Activated naive CD4-positive, alpha-beta T cell treated with anti-CD3 and anti-CD28 coated beads for 36 hours (primary cell): ENCODE measurements at places on chromosomes 11 and 22.

GRCh38 chr22:17774206-17774925 lies at the start of gene BID:
TSS of gene BID (minus strand) at chr22:17774469. CDS start at chr22:17750116, 24,353 bp downstream.
- peak within 1 kb of the TSS; percentile 66 for H3K27ac ChIP-seq
- peaks cover 81% of the 10 kb centered on the region for H3K4me1 ChIP-seq

DNA sequence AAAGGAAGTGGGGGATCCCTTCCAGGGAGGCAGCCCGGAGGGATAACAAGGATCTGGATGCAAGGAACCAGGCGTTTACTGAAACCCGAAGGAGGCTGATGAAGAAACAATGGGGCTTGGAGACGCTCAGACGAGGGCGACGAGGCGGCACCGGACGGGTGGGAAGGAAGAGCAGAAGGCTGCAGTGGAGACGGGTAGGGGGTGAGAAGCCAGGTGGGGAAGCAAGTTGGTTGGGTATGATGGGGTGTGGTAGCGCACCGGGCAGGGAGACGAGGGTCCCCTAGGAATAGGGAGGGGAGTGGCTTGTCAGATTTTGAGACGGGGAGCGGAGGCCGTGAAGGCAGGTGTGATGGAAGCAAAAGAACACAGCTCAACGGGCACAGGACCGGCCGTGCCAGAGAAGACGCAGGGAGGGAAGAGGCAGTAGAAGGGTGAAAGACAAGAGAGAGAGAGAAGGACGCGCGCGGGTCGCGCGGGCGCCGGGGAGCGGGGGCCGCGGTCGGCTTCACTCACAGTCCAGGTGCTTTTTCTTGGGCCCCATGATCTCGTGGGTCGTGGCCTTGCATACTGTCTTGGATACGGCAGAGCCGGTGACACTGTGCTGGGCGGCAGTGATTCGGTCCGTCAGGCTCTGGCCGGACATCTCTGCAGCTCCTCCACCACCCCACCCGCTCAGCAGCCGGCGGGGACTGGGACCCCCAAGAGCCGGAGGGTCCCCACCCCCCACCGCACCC lies 579 bp downstream of the PICALM start:
- DNase-seq, result peak; percentile 54
- H3K4me3 ChIP-seq, result peak overlapping the region; percentile 95
- peak overlapping the region; percentile 95 for H3K27ac ChIP-seq
- H3K36me3 ChIP-seq, result peaks cover 4% of the 10 kb centered on the region
- H3K27me3 ChIP-seq, result no peaks in the 10 kb centered on the region

GRCh38 chr11:83156996-83157593 lies at the start of gene PCF11:
TSS of gene PCF11 (plus strand) at chr11:83157131. CDS start at chr11:83157440, 309 bp downstream.
- H3K4me3 ChIP-seq, result peak within 1 kb of the TSS; percentile 98
- H3K36me3 ChIP-seq, result peaks cover 45% of the 10 kb centered on the region
- DNase-seq, result no peak
- H3K27ac ChIP-seq, result peak within 1 kb of the TSS; percentile 100
- H3K27me3 ChIP-seq, result no peaks in the 10 kb centered on the region
- H3K4me1 ChIP-seq, result peaks cover 33% of the 10 kb centered on the region

GRCh38 chr11:134139873-134140331 lies 71.0 kb downstream of the JAM3 start:
- H3K4me1 ChIP-seq, result peaks cover 6% of the 10 kb centered on the region
- peak; percentile 72 for DNase-seq
- H3K27me3 ChIP-seq, result no peaks in the 10 kb centered on the region
- H3K36me3 ChIP-seq, result no peaks in the 10 kb centered on the region

DNA sequence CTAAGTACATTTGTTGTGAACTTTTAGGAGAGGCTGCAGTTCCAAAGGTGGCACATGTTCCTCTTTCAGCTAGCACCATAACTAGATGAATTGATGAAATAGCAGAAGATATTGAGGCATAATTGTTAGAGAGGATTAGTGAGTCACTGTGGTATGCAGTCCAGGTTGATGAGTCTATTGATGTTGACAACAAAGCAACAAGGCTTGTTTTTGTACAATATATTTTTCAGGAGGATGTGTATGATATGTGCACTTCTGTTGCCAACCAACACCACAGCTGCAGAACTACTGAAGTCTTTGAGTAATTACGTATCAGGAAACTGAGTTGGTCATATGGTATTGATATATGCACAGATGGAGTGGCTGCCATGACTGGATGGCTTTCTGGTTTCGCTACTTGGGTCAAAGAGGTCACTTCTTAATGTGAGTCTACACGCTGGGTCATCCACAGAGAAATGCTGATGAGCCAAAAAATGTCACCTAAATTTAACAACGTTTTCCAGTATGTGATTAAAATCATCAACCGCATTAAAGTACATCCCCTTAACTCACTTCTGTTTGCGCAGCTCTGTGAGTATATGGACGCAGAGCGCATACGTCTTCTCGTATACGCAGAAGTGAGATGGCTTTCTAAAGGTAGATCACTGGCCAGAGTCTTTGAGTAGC lies 261.3 kb upstream of the ANO5 start:
- H3K27me3 ChIP-seq, result no peaks in the 10 kb centered on the region
- H3K4me3 ChIP-seq, result no peak overlapping the region
- no peak for DNase-seq
- no peak overlapping the region for H3K27ac ChIP-seq

DNA sequence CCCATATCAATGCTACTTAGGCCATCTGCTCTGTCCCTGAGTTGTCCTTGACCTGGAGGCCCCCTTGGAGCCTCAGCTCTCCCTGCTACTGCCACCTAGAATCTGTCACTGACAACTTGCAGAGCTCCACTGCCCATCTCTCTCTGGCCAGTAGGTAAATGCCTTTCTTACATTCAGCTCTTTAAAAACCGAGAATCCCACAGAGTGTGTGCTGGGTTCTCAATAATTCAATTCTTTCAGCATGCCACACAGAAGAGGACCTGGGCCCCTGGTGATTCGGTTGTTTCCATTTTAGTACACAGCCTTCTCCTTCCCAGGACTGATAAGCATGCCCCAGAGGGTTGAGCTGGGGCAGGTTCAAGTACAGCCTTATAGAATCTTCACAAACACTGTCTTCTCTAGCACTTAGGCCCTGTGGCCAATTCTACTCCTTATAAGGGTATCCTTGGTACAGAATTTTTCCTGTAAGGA lies 22.0 kb upstream of the IPO7 start:
- H3K36me3 ChIP-seq, result no peaks in the 10 kb centered on the region
- H3K4me3 ChIP-seq, result no peak overlapping the region
- no peaks in the 10 kb centered on the region for H3K27me3 ChIP-seq
- DNase-seq, result peak; percentile 47
- H3K4me1 ChIP-seq, result peaks cover 35% of the 10 kb centered on the region

DNA sequence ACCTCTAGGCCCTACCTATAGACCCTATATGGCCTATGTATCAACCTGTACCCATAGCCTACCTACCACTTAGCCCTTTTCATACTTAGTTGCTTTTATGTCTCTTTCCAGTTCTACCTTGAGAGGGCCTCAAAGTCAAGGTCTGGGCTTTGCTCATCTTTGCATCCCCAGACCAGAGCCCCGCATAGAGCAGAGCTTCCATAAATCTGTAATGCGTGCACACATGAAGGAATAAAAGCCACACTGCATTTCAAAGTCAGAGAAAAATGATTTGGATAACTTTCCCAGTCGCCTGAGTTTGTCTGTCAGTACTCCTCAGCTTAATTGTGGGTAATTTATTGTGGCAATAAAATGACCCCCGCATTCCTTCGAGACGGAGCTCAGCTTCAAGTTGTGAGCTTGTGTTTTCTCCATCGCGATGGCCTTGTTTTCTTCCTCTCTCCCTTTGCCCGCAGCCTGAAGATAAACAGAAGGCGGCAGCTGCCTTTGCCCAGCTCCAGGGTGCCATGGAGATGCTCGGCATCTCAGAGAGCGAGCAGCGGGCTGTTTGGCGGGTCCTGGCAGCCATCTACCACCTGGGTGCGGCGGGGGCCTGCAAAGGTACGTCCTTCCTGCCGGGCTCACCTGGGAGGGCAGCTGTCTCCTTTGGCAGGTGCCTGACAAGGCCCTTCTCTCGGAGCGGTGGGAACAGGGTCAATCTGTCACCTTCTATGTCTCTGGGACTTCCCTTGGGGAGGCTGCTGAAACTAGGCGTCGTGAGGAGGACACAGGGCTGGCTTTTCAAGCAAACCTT lies 55.7 kb downstream of the MYO18B start:
- no peaks in the 10 kb centered on the region for H3K36me3 ChIP-seq

DNA sequence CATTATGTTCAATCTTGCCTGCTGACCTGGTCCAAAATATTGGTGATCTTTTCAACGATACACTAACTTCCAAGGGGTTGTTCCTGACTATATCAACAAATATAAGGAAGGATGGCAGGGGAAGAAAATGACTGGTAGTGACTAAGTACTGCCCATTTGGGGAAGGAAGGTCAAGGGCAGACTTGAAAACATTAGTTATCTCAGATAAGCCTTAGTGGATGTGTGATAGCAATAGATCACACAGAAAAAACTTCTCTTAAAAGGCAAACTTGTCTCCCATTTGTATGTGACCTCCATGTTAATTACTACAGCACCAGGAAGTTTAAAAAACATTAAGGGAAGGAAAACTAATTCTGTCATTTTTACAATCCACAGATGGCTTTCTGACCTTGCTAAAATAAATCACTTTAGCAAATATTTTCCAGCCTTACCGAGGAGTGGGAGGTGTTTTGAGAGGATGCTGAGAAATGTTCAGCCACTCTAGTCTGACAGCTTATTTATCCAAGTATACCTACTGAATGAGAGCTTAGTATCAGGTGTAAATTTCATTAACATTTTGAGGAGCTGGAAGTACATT lies 88.2 kb upstream of the DDI1 start:
- H3K27me3 ChIP-seq, result no peaks in the 10 kb centered on the region
- H3K27ac ChIP-seq, result no peak overlapping the region
- H3K4me3 ChIP-seq, result no peak overlapping the region
- no peak for DNase-seq

DNA sequence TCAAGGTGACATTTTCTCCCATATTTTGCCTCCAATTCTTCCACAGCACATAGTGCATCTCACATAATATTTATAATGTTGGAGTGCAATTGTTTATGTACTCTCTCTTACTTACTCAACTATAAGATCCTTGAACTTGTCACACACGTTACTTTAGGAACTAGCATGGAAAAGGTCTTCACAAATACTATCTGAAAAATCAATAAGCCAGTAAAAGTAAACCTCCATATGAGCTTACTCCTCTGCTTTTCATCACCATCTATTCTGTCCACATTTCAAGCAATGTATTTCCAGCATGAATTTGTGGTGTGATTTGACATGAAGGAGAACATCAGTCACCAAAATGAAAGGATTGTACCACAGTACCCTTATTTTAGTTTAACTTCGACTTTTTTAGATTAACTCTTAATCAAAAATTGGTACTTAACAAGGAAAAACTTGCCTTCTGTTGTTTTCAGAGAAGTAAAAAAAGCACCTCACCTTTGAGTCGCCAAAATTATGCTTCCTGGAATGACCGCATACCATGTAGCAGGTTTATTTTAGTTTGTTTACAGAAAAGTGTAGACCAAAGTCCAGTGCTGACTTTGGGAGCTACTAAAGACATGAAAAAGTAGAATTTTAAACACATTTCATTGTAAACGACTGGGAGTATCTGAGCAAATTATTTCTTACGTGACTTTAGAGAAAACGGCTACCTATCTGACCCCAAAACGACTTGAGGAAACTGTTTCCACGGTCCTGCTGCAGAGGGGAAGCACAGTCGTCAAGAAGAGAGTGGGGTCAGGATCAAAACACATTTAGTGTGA lies at the start of gene SLC22A9:
Gene SLC22A9 (plus strand): TSS at position 621 of the 806 bp plus-strand sequence. CDS start 272 bp downstream, outside the sequence.
- H3K27ac ChIP-seq, result no peak within 1 kb of the TSS
- H3K27me3 ChIP-seq, result peaks cover 29% of the 10 kb centered on the region
- DNase-seq, result no peak
- no peak within 1 kb of the TSS for H3K4me3 ChIP-seq

GRCh38 chr22:41565403-41566054 lies 4.7 kb downstream of the CSDC2 start:
- H3K27ac ChIP-seq, result peak overlapping the region; percentile 18
- peaks cover 8% of the 10 kb centered on the region for H3K27me3 ChIP-seq
- peak; percentile 67 for DNase-seq
- peaks cover 5% of the 10 kb centered on the region for H3K4me1 ChIP-seq

GRCh38 chr11:36425561-36426081 lies 84.5 kb downstream of the TRAF6 start:
- H3K27me3 ChIP-seq, result peaks cover 25% of the 10 kb centered on the region
- H3K4me1 ChIP-seq, result peaks cover 14% of the 10 kb centered on the region
- DNase-seq, result no peak
- H3K36me3 ChIP-seq, result peaks cover 3% of the 10 kb centered on the region
- H3K27ac ChIP-seq, result no peak overlapping the region

DNA sequence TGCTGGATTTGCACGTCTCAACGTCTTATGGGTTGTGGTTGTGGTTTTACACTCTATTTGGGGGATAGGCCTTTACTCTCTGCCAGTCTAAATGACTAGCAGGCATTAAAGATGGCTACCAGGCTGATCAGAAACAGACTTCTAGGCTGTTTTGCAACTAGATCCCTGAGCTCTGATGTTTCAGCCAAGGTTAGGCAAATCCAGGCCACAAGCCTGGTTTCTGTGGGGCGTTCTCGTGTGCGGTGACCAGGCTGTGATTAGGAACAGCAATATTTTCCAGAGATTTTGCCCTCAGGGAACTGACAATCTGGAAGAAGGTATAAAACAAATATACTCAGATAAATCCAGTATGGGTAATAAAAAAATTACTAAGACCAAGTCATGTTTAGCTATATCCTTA lies 502.4 kb downstream of the INSC start:
- no peaks in the 10 kb centered on the region for H3K36me3 ChIP-seq
- no peaks in the 10 kb centered on the region for H3K27me3 ChIP-seq
- no peaks in the 10 kb centered on the region for H3K4me1 ChIP-seq

DNA sequence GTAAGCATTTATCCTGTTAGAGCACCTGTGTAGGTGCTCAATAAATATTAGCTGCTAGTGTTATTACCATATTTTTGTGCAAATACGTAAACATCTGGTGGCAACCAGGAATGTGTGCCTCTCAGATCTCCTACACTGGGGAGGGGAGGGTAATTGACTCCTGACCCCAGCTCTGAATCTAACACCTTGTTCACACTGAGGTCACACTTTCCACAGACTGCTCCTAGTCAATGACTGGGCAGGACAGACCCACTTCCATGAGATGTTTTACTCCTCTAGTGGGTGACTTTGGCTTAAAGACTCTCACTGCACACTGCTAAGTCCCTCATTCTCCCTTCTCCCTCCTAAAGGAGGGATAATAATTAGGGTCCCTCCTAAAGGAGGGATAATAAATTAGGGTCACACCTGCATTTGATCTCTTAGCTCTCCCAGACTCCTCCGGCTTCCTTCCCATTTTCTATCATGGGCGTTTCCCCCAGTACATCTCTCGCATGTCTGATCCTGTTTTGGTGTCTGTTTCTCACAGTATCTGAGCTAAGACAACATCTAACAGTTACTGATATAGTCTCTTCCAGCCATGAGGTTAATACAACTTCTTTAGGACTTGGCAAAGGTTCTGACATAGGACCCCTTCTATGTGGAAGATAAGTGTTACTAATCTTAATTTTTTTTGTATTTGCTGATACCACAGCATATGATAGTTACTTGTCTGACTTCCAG lies 8.0 kb downstream of the CSTPP1 start:
- no peaks in the 10 kb centered on the region for H3K36me3 ChIP-seq
- no peak for DNase-seq
- no peak overlapping the region for H3K4me3 ChIP-seq
- no peaks in the 10 kb centered on the region for H3K27me3 ChIP-seq
